Heart right ventricle (tissue), 16 donors: ENCODE measurements at places on chromosomes 3 and 15. TPM values are rescaled to one million over a fixed set of nuclear protein-coding genes. Genes with fewer than 3 reads are reported as not detected.

The AMIGO3 gene
- not detected for total RNA-seq

The MYRIP gene
- total RNA-seq, result 1.3 TPM

The GUCA1C gene
- total RNA-seq, result not detected

The TLR9 gene
- total RNA-seq, result 0.46 TPM

The TRA2B gene
- total RNA-seq, result 50.6 TPM

The PLD1 gene
- 69.4 TPM for total RNA-seq

The CAMP gene
- 0.42 TPM for total RNA-seq

The MED12L gene
- 4.5 TPM for total RNA-seq

The TTLL13 gene
- total RNA-seq, result not detected

The GOLGA8G gene
- total RNA-seq, result not detected

The KLF15 gene
- 57.1 TPM for total RNA-seq

The KLHL40 gene
- 0.26 TPM for total RNA-seq

The ITIH1 gene
- total RNA-seq, result not detected

The CSPG4 gene
- 15.6 TPM for total RNA-seq

The IMPG2 gene
- total RNA-seq, result 0.28 TPM

The ACOX2 gene
- 46.4 TPM for total RNA-seq

The DNAH12 gene
- 0.19 TPM for total RNA-seq

The TMEM42 gene
- total RNA-seq, result 9.6 TPM

The ERICH6 gene
- total RNA-seq, result not detected

The C3orf49 gene
- total RNA-seq, result not detected

The BCL2A1 gene
- total RNA-seq, result 0.30 TPM

The FBXL22 gene
- total RNA-seq, result 28.2 TPM

The NCKIPSD gene
- 15.3 TPM for total RNA-seq

The TMCO5A gene
- total RNA-seq, result not detected

The KCNH8 gene
- 0.07 TPM for total RNA-seq

The OSTN gene
- 0.49 TPM for total RNA-seq

The BFSP2 gene
- not detected for total RNA-seq

The CMTM6 gene
- 12.2 TPM for total RNA-seq

The CHST13 gene
- total RNA-seq, result 0.53 TPM

The APOD gene
- total RNA-seq, result 91.9 TPM

The VIPR1 gene
- 2.1 TPM for total RNA-seq

The MKRN2 gene
- 32.4 TPM for total RNA-seq

The CAPN7 gene
- total RNA-seq, result 24.9 TPM

The SAMMSON gene
- 0.32 TPM for total RNA-seq

The SLCO3A1 gene
- total RNA-seq, result 56.3 TPM

The MESP1 gene
- 6.3 TPM for total RNA-seq

The HYKK gene
- 7.6 TPM for total RNA-seq

The CLRN1 gene
- total RNA-seq, result not detected

The DGKG gene
- 60.9 TPM for total RNA-seq
